Right ventricle myocardium superior (tissue), 1 donor: ENCODE measurements at places on chromosomes 2 and 18. TPM values are rescaled to one million over a fixed set of nuclear protein-coding genes. Genes with fewer than 3 reads are reported as not detected.

The SPP2 gene
- total RNA-seq = not detected

The SRD5A2 gene
- not detected for total RNA-seq

The CACNB4 gene
- 0.46 TPM for total RNA-seq

The NOL4 gene
- not detected for total RNA-seq

The ALPI gene
- total RNA-seq = not detected

The GNAL gene
- 5.1 TPM for total RNA-seq

The ALKAL2 gene
- total RNA-seq = not detected

The PMAIP1 gene
- total RNA-seq = not detected

The CPO gene
- not detected for total RNA-seq

The NEDD4L gene
- 51.4 TPM for total RNA-seq

The LRRTM4 gene
- total RNA-seq = 0.70 TPM

The KATNAL2 gene
- 3.0 TPM for total RNA-seq

GRCh38 chr2:120863146-120863545, 127.5 kb downstream of the GLI2 start:
- no peak for DNase-seq

DNA sequence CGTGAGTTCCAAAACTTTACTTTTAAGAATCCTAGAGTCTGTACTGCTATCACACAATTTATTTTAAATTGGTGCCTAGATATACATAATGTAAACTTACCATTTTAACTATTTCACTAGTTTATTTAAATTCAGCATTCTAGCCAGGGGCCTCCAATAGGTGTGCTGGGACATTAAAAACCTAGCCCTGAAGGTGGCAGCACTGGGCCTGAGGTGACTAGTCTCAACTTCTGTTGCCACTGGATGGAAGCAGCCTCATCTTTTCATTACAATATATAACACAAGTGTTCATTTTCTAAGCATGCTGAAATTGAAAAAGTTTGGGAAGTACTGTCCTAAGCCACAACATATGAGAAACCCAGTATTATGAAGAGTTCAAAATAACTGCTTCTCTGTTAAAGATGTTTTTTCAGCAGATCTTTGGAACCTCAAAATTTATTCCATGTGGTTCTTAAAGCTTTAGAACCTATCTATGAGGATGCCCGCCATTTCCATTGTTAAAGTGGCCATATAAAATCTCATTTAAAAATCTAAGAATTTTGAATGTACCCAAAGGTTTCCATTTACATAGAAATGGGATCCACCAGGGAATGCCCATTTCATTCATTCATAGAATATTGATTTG, 2.9 kb upstream of the RBBP8 start:
- peak; percentile 70 for DNase-seq

DNA sequence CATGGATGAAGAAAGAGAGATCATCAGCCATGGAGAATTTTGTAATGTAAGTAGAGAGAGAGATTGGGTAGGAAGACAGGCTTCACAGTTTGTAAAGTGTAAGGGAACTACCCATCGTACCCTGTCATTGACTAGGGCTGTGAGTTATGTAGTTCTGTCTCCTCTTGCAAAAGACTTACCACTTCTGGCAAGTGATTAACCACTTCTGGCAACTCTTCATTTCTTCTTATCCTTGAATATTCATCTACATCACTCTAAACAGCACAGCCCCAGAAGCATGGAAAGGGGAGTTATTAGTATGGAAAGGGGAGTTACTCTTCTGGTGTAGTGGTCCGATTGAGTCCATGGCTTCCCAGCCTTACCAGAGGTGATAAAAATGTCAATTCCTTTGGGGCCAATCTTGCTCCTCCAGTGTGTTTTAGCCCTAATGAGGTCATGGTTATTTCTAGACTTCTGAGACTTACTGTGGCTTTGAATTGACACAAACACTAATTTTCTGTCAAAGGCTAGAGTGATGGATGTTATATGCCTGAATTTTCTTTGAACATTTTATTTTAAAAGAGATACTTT, 52.0 kb downstream of the STAT1 start:
- DNase-seq = no peak

DNA sequence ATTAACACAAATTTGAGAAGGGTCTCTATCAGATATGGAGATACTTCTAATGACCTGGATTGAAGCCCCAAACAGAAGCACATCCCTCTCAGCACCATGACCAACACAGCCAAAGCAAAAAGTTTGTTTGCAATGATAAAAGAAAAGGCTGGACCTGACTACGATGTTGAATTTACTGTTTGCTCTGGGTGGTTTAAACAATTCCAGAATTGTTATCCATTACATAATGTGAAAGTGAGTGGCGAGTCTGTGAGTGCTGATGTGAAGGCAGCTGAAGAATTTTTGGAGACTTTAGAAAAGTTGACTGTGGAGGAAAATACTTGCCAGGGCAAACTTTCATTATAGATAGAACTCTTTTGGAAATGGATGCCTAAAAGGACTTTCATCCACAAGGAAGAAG, 17.4 kb upstream of the DLX2 start:
- DNase-seq = no peak

GRCh38 chr2:1586923-1587840, 157.1 kb downstream of the PXDN start:
- DNase-seq = peak; percentile 30

- no peak for DNase-seq
These were observed 39.1 kb downstream of the CDC42EP3 start for GRCh38 chr2:37632310-37632709.

DNA sequence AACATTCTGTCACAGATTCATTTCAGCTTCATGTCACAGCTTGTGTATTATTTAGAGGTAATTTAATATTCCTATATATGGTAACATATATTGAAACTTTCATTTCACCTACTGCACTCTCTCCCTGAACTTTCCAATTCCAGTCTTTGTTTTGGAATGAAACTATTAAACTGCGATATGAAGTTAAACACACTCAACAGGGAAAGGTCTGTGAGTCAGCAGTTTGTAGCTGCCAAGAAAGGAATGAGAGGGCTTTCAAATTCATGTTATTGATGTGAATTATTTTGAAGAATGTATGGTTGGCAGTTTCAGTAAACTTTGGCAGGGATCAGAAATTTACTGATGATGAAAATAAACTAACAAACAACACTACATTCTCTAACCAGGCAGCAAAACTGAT, 148.3 kb downstream of the HNMT start:
- no peak for DNase-seq

GRCh38 chr2:75920859-75921551, 210.3 kb upstream of the GCFC2 start:
- no peak for DNase-seq

- peak; percentile 63 for DNase-seq
These were observed 640 bp downstream of the SPTBN1 start for GRCh38 chr2:54456612-54457322.

DNA sequence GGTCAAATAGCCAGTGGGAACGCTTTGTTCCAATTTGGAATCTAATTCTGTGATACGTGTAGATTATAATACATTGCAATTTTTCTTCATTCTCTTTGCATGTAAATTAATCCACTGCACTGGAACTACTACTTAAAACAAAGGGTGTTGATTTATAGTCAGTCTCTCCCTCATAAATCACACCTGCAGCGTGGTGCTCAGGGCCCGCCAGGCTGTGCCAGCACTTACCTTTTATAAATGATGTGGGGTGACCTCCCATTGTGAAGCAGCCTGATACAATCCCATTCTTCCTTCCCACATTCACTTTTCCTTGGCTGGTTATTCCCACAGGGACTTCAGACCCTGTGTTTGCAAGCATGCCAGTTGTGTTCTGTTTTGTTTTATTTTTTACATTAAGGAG, 302.3 kb upstream of the ID2 start:
- DNase-seq = no peak

GRCh38 chr2:180890781-180891180, 89.6 kb upstream of the UBE2E3 start:
- DNase-seq = no peak

DNA sequence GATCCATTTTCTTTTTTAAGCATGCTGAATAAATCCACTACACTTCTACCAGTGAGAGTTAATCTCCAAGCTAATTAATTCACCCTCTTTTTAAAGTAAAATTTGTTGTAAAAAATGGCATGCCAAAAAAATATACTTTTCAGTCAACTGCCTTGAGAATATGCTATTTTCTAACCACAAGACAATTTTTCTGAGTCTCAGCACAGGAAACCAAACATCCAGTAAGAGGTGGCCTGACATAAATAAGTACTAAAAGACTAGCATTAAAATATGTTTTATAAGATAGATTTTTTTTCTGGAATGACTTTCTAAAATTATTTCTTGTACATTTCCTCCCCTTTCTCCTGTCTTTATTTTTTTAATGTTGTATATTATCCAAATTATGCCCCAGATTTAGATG, 2.9 kb downstream of the FBXO36 start:
- no peak for DNase-seq

DNA sequence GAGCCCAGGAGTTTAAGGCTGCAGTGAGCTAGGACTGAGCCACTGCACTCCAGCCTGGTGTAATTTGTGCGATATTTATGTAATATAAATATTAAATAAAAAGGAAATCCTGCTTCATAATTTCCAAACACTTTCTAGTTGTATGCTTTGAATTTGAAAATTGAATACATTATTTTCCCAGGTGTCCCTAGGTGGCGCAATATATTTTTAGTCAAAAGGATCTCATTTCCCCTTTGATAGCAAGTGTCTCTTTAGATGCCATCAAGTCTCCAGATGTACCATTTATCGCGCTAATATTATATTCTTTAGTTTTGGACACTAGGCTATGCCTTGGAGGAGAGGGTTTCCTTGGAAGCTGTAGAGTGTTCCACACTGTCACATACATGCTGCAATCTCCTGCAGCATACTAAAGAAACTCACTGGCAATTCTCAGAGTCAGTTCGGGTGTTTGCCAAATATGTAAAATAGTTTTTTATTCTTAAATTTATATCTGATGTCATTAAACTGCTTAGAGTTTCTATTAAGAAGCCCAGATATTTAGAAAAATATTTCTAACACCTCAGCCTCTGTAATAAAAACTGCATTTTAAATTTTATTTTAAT, 5.6 kb upstream of the WDR7 start:
- no peak for DNase-seq

DNA sequence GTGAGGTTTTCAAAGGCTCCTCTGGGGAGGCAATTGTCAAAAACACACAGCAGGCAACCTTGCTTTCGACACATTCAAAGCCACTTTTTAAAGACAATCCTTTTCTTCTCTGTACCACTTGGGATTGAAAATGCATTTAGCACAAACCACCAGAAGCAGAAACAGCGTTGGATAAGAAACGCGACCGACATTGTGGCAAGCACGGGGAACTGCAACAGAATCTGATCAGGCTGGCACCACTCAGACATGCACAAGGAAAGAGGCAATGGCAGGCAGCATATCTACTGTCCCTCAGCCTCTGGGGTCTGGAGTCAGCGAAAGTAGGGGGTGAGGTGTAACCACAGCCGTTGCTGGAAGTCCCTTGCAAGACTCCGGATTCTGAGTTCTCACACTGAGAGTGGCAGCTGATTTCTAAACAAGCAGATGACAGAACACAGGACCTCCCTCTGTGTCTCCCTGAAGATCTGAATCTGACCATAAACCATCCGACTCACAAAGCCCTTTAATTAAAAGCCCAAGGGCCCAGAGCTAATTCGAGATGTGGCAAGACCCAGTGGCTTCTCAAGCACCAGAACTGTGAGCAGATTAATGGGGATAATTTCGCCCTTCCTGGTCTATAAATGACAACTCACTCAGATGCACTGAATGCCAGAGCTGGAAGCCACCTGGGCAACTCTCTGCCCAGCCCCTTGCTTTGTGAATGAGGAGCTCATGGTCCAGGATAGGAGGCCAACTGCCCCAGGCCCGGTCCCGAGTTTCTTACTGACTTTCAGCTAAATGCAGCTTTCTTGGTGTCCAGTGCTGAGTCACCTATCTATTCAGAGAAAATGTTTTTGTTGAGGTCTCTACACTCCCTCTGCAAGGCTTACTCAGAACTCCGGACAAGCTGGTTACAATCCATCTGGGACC, 29.6 kb downstream of the CYRIA start:
- DNase-seq = no peak

DNA sequence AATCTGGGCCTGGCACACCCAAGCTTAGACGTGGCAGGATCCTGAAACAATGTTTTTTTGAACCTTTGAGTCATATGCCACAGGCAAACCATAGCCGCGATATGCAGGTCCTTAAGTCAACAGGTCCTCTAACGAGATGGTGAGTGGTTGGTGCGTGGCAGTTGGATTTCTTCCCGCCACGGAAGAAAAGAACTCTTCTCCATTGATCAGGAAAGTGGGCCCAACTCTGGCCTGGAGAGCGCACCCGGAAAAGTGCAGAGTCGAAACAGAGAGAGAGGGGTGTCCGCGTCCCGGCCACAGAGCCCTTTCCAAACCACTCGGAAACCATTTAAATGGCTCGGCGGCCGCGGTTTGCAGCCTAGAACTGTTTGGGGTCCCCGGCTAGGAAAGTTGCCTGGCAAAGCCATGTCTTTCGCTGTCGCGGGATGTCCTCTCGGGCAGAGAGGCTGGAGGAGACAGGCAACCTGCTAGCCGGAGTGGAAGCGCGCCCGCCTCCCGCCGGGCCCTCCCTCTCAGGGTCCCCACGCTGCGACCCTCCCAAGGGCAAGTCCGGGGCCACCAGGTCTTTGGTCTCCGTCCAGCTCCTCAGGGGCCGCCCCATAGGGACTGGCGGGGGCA, 777 bp downstream of the GALNT3 start:
- DNase-seq = no peak

- no peak for DNase-seq
These were observed 26.9 kb upstream of the CCBE1 start for GRCh38 chr18:59724103-59724502.

GRCh38 chr2:174729797-174730697, 34.2 kb downstream of the CHRNA1 start:
- DNase-seq = no peak

- DNase-seq = no peak
These were observed 151.5 kb downstream of the NCKAP5 start for GRCh38 chr2:133416736-133417135.

- no peak for DNase-seq
These were observed 39.7 kb upstream of the ABCA12 start for GRCh38 chr2:215178121-215178520.

DNA sequence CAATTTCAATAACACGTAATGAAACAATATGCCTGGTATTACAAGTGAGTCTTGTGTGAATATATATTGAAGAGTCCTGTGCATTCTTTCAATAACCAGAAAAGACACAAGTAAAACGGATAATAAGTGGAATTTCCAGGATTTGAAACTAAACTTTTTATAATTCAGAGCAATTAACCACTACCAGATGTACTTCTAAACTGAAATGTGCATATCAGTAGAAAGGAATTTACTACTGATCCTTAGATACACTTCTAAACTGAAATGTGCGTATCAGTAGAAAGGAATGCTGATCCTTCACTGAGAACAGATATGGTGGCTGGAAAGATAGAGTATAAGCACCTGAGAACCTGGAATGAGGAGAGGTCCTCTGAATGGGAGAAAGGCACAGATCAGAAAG, 470.9 kb upstream of the SPHKAP start:
- DNase-seq = no peak

DNA sequence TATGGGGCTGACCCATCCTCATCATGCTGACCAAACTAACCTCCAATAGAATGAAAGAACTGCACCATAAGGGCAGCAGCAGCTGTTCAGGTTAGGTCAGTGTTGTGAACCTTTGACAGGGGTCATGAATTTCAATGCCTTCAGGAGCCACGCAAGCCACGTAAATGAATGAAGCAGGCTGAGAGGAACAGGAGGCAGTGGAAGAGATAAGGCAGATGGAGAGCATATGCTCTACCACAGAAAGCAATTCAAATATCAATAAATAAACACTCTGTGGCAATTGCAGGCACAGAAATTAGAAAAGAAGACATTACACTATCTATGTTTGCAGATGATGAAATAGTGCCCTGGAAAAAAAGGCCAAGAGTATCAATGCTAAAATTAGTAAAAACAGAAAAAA, 56.3 kb downstream of the SCG2 start:
- no peak for DNase-seq

GRCh38 chr2:196117214-196117705, 48.6 kb upstream of the DNAH7 start:
- DNase-seq = no peak
